ENCODE measurements at places on chromosomes 1 and 21. TPM values are rescaled to one million over a fixed set of nuclear protein-coding genes. Genes with fewer than 3 reads are reported as not detected.

GRCh38 chr1:45934947-45935346 lies 131.5 kb downstream of the MAST2 start:
- no peaks in the 10 kb centered on the region for H3K4me1 ChIP-seq
- H3K27ac ChIP-seq = no peak overlapping the region
- H3K27me3 ChIP-seq = no peaks in the 10 kb centered on the region
- H3K4me3 ChIP-seq = no peak overlapping the region
- peaks cover 11% of the 10 kb centered on the region for H3K36me3 ChIP-seq

DNA sequence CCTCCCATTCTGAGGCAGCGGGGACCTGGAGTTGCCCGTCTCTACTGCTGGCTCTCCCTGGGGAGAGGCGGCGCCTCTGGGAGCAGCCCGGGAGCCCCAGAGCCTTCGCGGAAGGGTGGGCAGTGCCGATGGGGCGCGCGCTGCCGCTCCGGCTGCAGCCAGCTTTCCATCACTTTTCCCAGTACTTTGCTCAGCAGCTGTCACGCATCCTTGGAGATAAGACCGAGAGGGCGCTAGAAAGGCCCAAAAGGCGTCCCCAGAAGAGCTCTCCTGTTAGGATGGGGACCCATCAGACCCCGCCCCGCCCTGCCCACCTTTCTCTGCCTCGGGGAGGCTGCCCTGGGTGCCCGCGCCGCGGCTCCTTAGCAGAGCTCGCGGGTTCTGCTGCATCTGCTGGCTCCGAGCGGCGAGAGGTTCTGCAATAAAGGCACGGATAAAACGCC lies 534 bp downstream of the KCNH1 start:
- H3K4me1 ChIP-seq = no peaks in the 10 kb centered on the region
- H3K27ac ChIP-seq = no peak overlapping the region
- H3K4me3 ChIP-seq = peak overlapping the region; percentile 79

DNA sequence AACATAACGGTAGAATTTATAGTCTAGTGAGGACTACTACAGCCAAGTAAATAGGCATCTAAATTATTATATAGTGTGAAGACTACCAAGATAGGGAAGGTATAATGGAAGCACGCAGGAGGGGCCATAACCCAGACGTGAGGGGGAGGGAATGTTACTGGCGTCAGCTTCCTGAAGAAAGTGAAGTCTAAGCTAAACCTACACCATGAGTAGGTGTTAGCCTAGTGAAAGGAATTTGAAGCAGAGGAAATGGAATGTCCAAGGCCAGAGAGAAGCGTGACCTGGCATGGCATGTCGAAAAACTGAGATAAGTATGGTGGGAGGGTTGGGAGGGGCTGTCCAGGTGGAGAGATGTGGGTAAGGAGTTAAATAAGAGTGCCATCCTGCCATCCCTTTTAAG lies 140.5 kb downstream of the SLC44A5 start:
- peaks cover 5% of the 10 kb centered on the region for H3K4me1 ChIP-seq
- peaks cover 3% of the 10 kb centered on the region for H3K36me3 ChIP-seq
- H3K4me3 ChIP-seq = no peak overlapping the region
- no peak overlapping the region for H3K27ac ChIP-seq
- no peak for DNase-seq

DNA sequence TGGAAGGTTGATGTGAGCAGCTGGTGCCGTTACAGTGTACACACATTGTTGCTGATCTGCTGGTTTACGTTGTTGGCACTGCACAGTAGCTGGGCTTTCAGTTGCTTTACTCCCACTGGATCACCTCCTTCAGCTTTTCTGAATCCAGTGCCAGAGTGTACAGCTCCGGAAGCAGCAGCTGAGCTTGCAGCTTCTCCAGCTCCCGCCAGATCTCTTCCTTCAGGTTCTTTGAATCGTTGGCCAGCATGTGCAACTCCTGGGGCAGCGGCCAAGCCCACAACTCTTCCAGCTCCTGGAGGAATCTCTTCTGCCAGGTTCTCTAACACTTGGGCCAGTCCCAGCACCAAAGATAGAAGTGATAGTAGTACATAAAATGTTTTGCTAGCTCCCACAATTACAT lies 149.7 kb upstream of the RRP15 start:
- DNase-seq = no peak
- no peaks in the 10 kb centered on the region for H3K27me3 ChIP-seq
- H3K4me3 ChIP-seq = no peak overlapping the region
- no peaks in the 10 kb centered on the region for H3K4me1 ChIP-seq
- no peaks in the 10 kb centered on the region for H3K36me3 ChIP-seq
- H3K27ac ChIP-seq = no peak overlapping the region

GRCh38 chr1:153386500-153386901 lies 4.4 kb downstream of the S100A8 start:
- H3K4me3 ChIP-seq = no peak overlapping the region
- H3K27me3 ChIP-seq = peaks cover 73% of the 10 kb centered on the region
- no peak for DNase-seq
- H3K4me1 ChIP-seq = no peaks in the 10 kb centered on the region

DNA sequence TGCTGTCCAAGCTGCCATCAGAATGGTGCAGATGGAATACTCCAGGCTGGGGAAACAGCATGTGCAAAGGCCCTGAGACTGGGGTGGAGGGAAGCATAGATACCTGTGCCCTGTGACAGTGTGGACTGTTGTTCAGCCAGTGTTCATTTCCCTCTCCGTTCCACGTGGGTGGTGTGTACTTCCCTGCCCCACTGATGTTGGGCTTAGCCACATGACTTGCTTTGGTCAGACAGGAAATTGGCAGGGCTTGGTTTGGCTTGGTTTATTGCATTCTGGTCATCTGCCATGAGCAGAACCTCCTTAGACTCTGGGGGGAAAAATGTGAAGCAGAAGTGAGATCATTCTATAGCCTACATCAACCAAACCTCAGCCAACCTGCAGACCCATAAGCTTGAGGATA lies 102.4 kb upstream of the IGSF21 start:
- no peak overlapping the region for H3K27ac ChIP-seq
- no peak for DNase-seq
- peaks cover 57% of the 10 kb centered on the region for H3K27me3 ChIP-seq
- no peaks in the 10 kb centered on the region for H3K36me3 ChIP-seq
- no peaks in the 10 kb centered on the region for H3K4me1 ChIP-seq

- H3K27me3 ChIP-seq = no peaks in the 10 kb centered on the region
- no peaks in the 10 kb centered on the region for H3K36me3 ChIP-seq
- H3K27ac ChIP-seq = no peak overlapping the region
Observed at GRCh38 chr1:175070818-175071217, 3.2 kb downstream of the TNN start.

DNA sequence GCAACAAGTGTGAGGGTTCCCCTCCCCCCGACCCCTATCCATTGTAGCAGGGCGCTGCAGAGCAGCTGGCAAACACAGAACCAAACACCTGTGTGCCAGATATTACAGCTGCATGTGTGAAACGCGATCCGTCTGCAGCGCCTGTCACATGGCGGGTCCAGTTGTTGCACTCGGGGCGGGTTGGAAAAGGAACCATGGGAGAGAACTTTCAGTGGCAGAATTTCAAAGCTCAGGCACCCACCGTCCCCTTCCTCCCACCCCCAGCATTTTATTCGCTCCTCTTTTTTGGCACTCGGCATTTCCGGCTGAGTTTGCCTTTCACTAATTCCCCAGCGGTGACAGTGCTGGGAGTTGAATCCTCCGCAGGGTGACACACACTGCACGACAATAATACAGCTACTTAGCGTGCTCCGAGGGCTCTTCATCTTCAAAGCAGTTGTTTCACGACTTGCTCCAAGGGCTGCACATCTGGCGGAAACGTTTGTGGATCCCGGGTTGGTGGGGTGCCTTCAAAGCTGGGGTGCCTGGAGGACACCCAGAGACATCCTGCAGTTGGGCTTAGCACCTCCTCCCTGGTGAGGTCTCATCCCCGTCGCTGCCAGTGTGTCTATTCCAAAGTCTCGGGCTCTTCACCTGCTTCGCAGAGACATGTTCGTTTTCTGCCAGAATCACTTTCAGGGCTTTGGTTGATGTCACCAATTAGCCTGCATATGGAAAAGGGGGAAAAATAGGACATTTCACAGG lies 180.7 kb downstream of the ZBTB18 start:
- peaks cover 8% of the 10 kb centered on the region for H3K4me1 ChIP-seq
- no peaks in the 10 kb centered on the region for H3K36me3 ChIP-seq
- peak overlapping the region; percentile 78 for H3K27ac ChIP-seq
- DNase-seq = no peak
- H3K4me3 ChIP-seq = peak overlapping the region; percentile 50
- H3K27me3 ChIP-seq = peaks cover 8% of the 10 kb centered on the region

- no peak overlapping the region for H3K27ac ChIP-seq
- peaks cover 17% of the 10 kb centered on the region for H3K36me3 ChIP-seq
- peaks cover 17% of the 10 kb centered on the region for H3K4me1 ChIP-seq
- no peak for DNase-seq
- no peaks in the 10 kb centered on the region for H3K27me3 ChIP-seq
Observed at GRCh38 chr1:170568197-170568596, 36.2 kb downstream of the GORAB start.

- no peak overlapping the region for H3K4me3 ChIP-seq
- no peak overlapping the region for H3K27ac ChIP-seq
- H3K36me3 ChIP-seq = no peaks in the 10 kb centered on the region
- H3K4me1 ChIP-seq = no peaks in the 10 kb centered on the region
Observed at GRCh38 chr1:72037745-72038343, 244.5 kb downstream of the NEGR1 start.

GRCh38 chr1:118333601-118334210 lies 148.7 kb upstream of the SPAG17 start:
- DNase-seq = no peak
- no peaks in the 10 kb centered on the region for H3K36me3 ChIP-seq

- no peak for DNase-seq
- H3K4me3 ChIP-seq = no peak overlapping the region
- H3K27ac ChIP-seq = no peak overlapping the region
- H3K4me1 ChIP-seq = peaks cover 19% of the 10 kb centered on the region
- no peaks in the 10 kb centered on the region for H3K36me3 ChIP-seq
Observed at GRCh38 chr1:180859306-180859705, 53.4 kb upstream of the KIAA1614 start.

- H3K36me3 ChIP-seq = peaks cover 2% of the 10 kb centered on the region
- H3K27ac ChIP-seq = peak within 1 kb of the TSS; percentile 97
- peaks cover 25% of the 10 kb centered on the region for H3K4me1 ChIP-seq
- peak within 1 kb of the TSS; percentile 92 for H3K4me3 ChIP-seq
- H3K27me3 ChIP-seq = peaks cover 2% of the 10 kb centered on the region
- peak; percentile 70 for DNase-seq
Observed at GRCh38 chr1:11272832-11273594, at the start of gene UBIAD1. Gene UBIAD1, plus strand, starts transcription at chr1:11273198. Its CDS starts 334 bp downstream, at chr1:11273532.

DNA sequence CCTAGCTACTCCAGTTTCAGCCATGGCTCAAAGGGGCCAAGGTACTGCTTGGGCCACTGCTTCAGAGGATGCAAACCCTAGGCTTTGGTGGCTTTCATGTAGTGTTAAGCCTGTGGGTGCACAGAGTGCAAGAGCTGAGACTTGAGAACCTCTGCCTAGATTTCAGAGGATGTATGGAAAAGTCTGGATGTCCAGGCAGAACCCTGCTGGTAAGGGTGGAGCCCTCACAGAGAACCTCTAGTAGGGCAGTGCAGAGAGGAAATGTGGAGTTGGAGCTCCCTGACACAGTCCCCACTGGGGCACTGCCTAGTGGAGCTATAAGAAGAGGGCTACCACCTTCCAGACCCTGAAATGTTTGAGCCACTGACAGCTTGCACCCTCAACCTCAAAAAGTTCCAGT lies 16.2 kb downstream of the RIIAD1 start:
- no peaks in the 10 kb centered on the region for H3K4me1 ChIP-seq
- H3K27ac ChIP-seq = no peak overlapping the region
- peaks cover 19% of the 10 kb centered on the region for H3K27me3 ChIP-seq
- no peak for DNase-seq
- H3K4me3 ChIP-seq = no peak overlapping the region
- H3K36me3 ChIP-seq = no peaks in the 10 kb centered on the region

GRCh38 chr1:108848806-108849205 lies 8.1 kb downstream of the AKNAD1 start:
- H3K4me1 ChIP-seq = peaks cover 8% of the 10 kb centered on the region
- no peaks in the 10 kb centered on the region for H3K27me3 ChIP-seq
- H3K27ac ChIP-seq = no peak overlapping the region

The RBM34 gene
- total RNA-seq = 95.0 TPM

The KCNE2 gene
- 0.39 TPM for total RNA-seq

The MRPS15 gene
- 89.8 TPM for total RNA-seq

The DNALI1 gene
- 28.6 TPM for total RNA-seq

The OR2G6 gene
- total RNA-seq = not detected

The PROK1 gene
- not detected for total RNA-seq

Measured in neural crest cell (in vitro differentiated cells).